ENCODE measurements at places on chromosomes 13 and 19.

DNA sequence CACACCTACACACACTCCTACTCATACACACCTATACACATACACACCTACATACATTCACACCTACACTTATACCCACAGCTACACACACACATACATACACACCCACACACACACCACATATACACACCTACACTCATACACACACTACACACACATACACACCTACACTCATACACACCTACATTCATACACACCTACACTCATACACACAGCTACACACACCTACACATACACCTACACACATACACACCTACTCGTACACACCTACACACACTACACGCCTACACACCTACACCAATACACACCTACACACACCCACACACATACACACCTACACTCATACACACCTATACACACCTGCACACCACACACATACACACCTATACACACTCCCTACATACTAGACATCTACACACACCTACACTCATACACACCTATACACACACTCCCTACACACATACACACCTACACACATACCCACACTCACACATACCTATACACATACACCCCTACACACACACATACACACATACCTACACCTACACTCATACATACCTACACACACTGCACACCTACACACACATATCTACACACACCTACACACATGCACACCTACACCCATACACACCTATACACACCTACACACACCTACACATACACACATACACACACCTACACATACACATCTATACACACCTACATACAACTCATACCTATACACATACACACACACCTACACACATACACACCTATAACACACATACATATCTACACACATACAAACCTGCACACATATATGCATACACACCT lies 285.2 kb upstream of the MAB21L1 start:
- DNase-seq, result no peak

- peak; percentile 33 for DNase-seq
Observed at GRCh38 chr19:44512326-44513298, 12.3 kb upstream of the ZNF180 start.

DNA sequence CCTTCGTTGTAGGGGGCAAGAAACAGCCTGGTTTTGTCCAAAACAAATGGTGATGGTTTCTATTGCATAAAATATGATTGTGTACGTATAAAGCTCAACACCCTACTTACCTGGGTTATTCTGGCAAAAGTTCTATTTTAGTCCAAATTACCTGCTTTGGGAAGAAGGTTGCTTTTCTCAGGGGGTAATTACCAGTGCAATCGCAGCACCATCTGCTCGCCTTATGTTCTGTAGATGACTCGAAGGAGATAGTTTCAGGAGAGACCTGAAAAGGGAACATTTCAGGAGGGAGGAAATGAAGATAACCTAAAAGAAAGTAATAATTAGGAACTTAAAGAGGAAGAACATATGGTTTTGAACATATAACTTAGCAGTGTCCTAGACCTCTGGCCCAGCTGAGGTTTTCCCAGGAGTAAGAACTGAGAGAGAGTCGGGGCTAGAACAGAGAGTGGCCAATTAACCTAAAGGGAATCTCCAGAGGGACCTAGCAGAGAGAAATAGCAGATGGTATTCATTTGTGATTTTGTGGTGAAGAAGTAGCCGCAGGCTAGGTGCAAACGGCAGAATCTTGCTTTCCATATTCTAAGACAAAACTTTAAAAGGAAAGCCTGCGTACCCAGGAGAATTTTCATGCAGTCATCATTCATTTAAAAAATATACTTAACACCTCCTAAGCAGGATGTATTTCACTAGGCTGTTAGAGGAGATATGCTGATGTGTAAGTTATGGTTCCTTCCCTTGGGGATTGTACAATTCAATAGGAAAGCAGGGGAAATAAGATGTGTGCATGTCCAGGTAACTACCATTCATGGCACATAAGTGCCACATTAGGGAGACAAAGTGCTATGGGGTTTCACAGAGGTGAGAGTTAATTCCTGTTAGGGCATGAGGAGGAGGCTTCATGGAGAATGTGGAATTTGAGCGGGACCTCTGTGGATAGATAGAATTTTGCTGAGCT lies 113.0 kb upstream of the SLC10A2 start:
- DNase-seq, result no peak

- DNase-seq, result no peak
Observed at GRCh38 chr19:19871932-19872331, 6.2 kb downstream of the ZNF253 start.

GRCh38 chr19:34148658-34149185 lies 23.6 kb upstream of the LSM14A start:
- no peak for DNase-seq

GRCh38 chr13:109000207-109000606 lies 370.8 kb downstream of the MYO16 start:
- no peak for DNase-seq

Data from HS-27A (cell line).